ENCODE measurements at places on chromosomes 1 and 21. TPM values are rescaled to one million over a fixed set of nuclear protein-coding genes. Genes with fewer than 3 reads are reported as not detected.

Gene CHRM3
- 2.8 TPM for total RNA-seq

Gene RAP1GAP
- 0.89 TPM for total RNA-seq

Gene AKR7A3
- total RNA-seq = 0.28 TPM

Gene PRELP
- total RNA-seq = 0.32 TPM

Gene LYPD8
- not detected for total RNA-seq

Gene SMIM1
- total RNA-seq = 1.2 TPM

Gene CNR2
- not detected for total RNA-seq

Gene MORN1
- 21.2 TPM for total RNA-seq

Gene SNAPIN
- total RNA-seq = 51.4 TPM

Gene DNALI1
- 0.89 TPM for total RNA-seq

Gene NBPF20
- 9.5 TPM for total RNA-seq

Gene HES2
- total RNA-seq = not detected

Gene PLPP3
- 5.3 TPM for total RNA-seq

Gene TPM3
- total RNA-seq = 1,181 TPM

Gene ROR1
- 9.1 TPM for total RNA-seq

Gene RNU1-3
- total RNA-seq = under 0.01 TPM

Gene MYOC
- total RNA-seq = not detected

Gene RGSL1
- not detected for total RNA-seq

Gene F13B
- not detected for total RNA-seq

Gene OR10T2
- not detected for total RNA-seq

Gene CD53
- total RNA-seq = not detected

Gene RGS16
- 0.14 TPM for total RNA-seq

Gene DCDC2B
- total RNA-seq = not detected

Gene LIN28A
- not detected for total RNA-seq

Gene KCNT2
- 4.8 TPM for total RNA-seq

Gene AMY2A
- not detected for total RNA-seq

Gene LEFTY2
- not detected for total RNA-seq

Gene DNAJC28
- 1.7 TPM for total RNA-seq

Gene FALEC
- total RNA-seq = not detected

Gene S100B
- total RNA-seq = not detected

Gene SPAG17
- total RNA-seq = 0.05 TPM

Gene NPHS2
- total RNA-seq = not detected

Gene PACC1
- 20.2 TPM for total RNA-seq

Gene HORMAD1
- not detected for total RNA-seq

Gene FMOD
- 48.1 TPM for total RNA-seq

Gene RPE65
- not detected for total RNA-seq

Gene RPF1
- 24.9 TPM for total RNA-seq

Gene LHX4
- under 0.01 TPM for total RNA-seq

Gene SHCBP1L
- not detected for total RNA-seq

Gene SLC9C2
- 0.46 TPM for total RNA-seq

Gene GBP6
- total RNA-seq = not detected

Gene KIF17
- 1.2 TPM for total RNA-seq

Gene GUCA2A
- not detected for total RNA-seq

Gene OR2L13
- total RNA-seq = not detected

Data from smooth muscle cell of the umbilical artery (primary cell).